ENCODE measurements at places on chromosomes 6 and 20. TPM values are rescaled to one million over a fixed set of nuclear protein-coding genes. Genes with fewer than 3 reads are reported as not detected.

Gene IPCEF1
- total RNA-seq, result not detected

Gene STMND1
- not detected for total RNA-seq

Gene KCNG1
- 183 TPM for total RNA-seq

Gene BPIFB4
- not detected for total RNA-seq

Gene TSBP1
- 0.08 TPM for total RNA-seq

Gene ARFGEF3
- 1.3 TPM for total RNA-seq

Gene MLIP
- total RNA-seq, result 0.49 TPM

Gene ADGRF4
- total RNA-seq, result not detected
